Putamen (tissue), 1 donor: ENCODE measurements at places on chromosomes 7 and 10.

DNA sequence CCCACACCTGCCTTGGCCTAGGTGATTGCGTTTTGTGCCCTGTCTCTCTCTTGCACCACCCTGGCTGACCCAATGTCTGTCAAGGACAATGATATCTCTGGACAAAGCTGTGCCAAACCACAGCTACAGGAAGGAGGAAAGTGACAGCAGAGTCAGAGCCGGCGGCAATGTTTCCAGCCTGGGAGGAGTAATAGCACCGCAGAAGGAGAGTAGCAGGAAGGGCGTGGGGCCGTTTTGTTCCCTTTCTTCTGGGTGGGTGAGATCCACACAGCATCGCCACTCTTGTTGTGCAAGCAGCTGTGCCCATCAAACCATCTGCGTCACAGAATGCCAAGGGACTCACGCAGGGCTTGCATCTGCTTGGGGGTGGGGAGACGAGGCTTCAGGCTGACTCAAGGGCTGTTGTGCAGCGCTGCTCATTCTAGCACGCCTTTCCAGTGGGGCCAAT is 341.6 kb upstream of the AUTS2 start:
- DNase-seq = no peak

GRCh38 chr10:120975868-120976225 is 124.7 kb downstream of the WDR11 start:
- no peak for DNase-seq

GRCh38 chr7:137715121-137715520 is 131.7 kb downstream of the DGKI start:
- no peak for DNase-seq

- DNase-seq = no peak
These were observed 359.4 kb downstream of the PRPF18 start for GRCh38 chr10:13946209-13946460.

- DNase-seq = no peak
These were observed 732.8 kb downstream of the POM121L12 start for GRCh38 chr7:53768186-53768585.

- DNase-seq = peak; percentile 31
These were observed 765 bp downstream of the WBP1L start for GRCh38 chr10:102744374-102745051.

GRCh38 chr10:113225903-113226302 is 275.9 kb downstream of the TCF7L2 start:
- DNase-seq = no peak

GRCh38 chr7:151307536-151307935 is 34.1 kb upstream of the NUB1 start:
- no peak for DNase-seq

DNA sequence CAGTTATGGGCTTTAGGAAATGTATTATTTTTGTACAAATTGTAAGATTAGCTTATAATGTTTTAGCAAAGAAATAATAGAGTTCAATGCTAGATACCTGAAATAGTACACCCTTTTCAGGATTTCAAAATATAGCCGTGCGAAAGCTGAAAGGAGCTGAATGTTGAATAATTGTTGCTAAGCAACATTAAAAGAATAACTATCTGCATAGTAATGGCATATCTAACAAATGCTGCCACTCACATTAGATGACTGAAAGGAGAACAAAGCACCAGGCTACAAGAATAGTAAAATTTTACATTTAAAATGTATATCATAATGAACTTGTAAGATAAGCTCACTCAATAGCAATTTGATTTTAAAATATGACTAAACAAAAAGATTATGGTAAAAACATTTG is 82.5 kb downstream of the SDHAF3 start:
- peak; percentile 35 for DNase-seq
